Activated CD8-positive, alpha-beta T cell treated with anti-CD3 and anti-CD28 coated beads for 36 hours (primary cell): ENCODE measurements at places on chromosomes 6 and 20. TPM values are rescaled to one million over a fixed set of nuclear protein-coding genes. Genes with fewer than 3 reads are reported as not detected.

- DNase-seq: no peak
- no peaks in the 10 kb centered on the region for H3K4me1 ChIP-seq
- no peak overlapping the region for H3K4me3 ChIP-seq
- no peaks in the 10 kb centered on the region for H3K27me3 ChIP-seq
- no peaks in the 10 kb centered on the region for H3K36me3 ChIP-seq
- no peak overlapping the region for H3K27ac ChIP-seq
Observed at GRCh38 chr6:65461121-65461520, 245.9 kb downstream of the EYS start.

- H3K27ac ChIP-seq: no peak overlapping the region
- H3K4me3 ChIP-seq: no peak overlapping the region
- no peaks in the 10 kb centered on the region for H3K36me3 ChIP-seq
- H3K4me1 ChIP-seq: no peaks in the 10 kb centered on the region
Observed at GRCh38 chr6:27303613-27304272, 8.3 kb downstream of the POM121L2 start.

GRCh38 chr6:94389218-94389617 lies 969.9 kb upstream of the EPHA7 start:
- no peak for DNase-seq
- H3K27me3 ChIP-seq: no peaks in the 10 kb centered on the region
- H3K4me1 ChIP-seq: no peaks in the 10 kb centered on the region

GRCh38 chr6:45327956-45328522 lies at the start of gene RUNX2:
Gene RUNX2 (plus strand): TSS chr6:45328330. CDS start chr6:45328727, 397 bp downstream.
- peak; percentile 50 for DNase-seq
- H3K27ac ChIP-seq: peak within 1 kb of the TSS; percentile 89
- peak within 1 kb of the TSS; percentile 76 for H3K4me3 ChIP-seq
- peaks cover 81% of the 10 kb centered on the region for H3K4me1 ChIP-seq

DNA sequence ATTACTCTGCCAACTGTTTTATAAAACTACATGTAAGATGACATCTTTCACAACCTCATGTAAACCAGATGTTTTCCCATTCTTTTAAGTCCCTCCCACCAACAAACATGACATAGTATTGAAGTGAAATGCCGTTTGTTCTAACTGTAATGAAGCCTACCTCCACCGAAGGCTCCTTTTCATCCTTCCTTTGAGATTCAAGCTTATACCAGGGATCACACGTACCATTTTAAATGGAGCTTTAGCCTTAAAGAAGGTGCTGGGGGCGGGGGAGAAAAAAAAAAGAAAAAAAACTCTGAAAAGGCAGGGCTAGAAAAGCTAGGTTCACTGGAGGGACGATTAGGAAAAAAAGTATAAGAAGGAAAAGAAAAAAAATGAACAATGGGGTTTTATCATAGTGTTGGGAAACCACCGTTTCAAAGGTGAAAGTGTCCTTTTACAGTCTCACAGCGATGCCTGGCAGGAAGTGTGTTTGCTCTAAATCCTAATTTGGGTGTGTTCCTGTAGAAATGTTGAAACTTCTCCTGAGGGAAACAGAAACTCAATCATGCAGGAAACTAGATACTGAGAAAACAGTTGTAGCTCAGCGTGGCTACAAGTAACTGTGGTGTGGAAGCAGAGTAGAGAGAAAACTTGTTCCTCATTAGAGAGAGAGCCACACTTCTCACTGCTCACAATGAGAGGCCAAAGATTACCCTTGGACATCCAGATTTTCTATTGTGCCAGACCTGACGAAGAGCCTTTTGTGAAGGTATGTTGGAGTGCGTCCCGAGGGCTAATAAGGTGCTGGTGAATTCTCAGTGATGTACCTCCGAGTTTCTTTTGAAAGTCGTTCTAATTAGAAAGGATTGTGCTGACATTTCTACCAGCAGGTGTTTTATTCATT lies 37.6 kb upstream of the HINT3 start:
- DNase-seq: peak; percentile 67
- peak overlapping the region; percentile 97 for H3K27ac ChIP-seq
- H3K36me3 ChIP-seq: peaks cover 63% of the 10 kb centered on the region

GRCh38 chr20:10864076-10864672 lies 190.4 kb upstream of the JAG1 start:
- no peak for DNase-seq
- H3K27me3 ChIP-seq: no peaks in the 10 kb centered on the region
- no peak overlapping the region for H3K27ac ChIP-seq
- H3K36me3 ChIP-seq: no peaks in the 10 kb centered on the region
- H3K4me3 ChIP-seq: no peak overlapping the region

- no peaks in the 10 kb centered on the region for H3K4me1 ChIP-seq
- H3K27me3 ChIP-seq: no peaks in the 10 kb centered on the region
- no peaks in the 10 kb centered on the region for H3K36me3 ChIP-seq
- no peak overlapping the region for H3K4me3 ChIP-seq
- DNase-seq: no peak
Observed at GRCh38 chr20:55375920-55376319, 629.4 kb downstream of the CBLN4 start.

DNA sequence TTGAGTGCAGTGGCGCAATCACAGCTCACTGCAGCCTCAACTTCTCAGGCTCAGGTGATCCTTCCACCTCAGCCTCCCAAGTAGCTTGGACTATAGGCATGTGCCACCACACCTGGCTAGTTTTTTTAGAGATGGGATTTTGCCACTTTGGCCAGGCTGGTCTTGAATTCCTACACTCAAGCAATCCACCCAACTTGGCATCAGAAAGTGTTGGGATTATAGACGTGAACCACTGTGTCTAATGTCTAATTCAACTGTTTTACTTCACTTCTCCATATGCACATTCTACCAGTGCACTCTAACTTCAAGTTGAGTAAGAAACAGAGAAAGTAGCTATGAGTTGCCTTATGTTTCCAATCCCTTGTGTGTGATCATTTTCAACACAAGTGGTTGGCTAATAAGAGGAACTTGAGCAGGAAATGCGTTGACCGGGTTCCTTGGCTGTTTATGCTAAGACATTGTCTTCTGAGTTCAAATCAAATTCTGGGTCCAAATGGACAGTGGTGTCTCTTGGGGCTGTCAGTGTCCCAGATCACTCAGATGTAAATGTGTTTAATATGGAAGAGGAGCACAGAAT lies 23.9 kb downstream of the ZNF337 start:
- no peaks in the 10 kb centered on the region for H3K27me3 ChIP-seq
- H3K27ac ChIP-seq: no peak overlapping the region
- peaks cover 4% of the 10 kb centered on the region for H3K4me1 ChIP-seq
- no peak overlapping the region for H3K4me3 ChIP-seq
- H3K36me3 ChIP-seq: peaks cover 55% of the 10 kb centered on the region

GRCh38 chr6:151018911-151019782 lies 153.6 kb downstream of the MTHFD1L start:
- H3K36me3 ChIP-seq: peaks cover 54% of the 10 kb centered on the region
- no peaks in the 10 kb centered on the region for H3K27me3 ChIP-seq
- no peak overlapping the region for H3K27ac ChIP-seq
- no peak overlapping the region for H3K4me3 ChIP-seq
- no peak for DNase-seq

GRCh38 chr20:396619-397431 lies 11.3 kb upstream of the RBCK1 start:
- no peak overlapping the region for H3K4me3 ChIP-seq
- DNase-seq: no peak
- peaks cover 34% of the 10 kb centered on the region for H3K36me3 ChIP-seq
- peaks cover 11% of the 10 kb centered on the region for H3K4me1 ChIP-seq
- no peaks in the 10 kb centered on the region for H3K27me3 ChIP-seq
- no peak overlapping the region for H3K27ac ChIP-seq

Gene MYB
- total RNA-seq: 53.6 TPM

DNA sequence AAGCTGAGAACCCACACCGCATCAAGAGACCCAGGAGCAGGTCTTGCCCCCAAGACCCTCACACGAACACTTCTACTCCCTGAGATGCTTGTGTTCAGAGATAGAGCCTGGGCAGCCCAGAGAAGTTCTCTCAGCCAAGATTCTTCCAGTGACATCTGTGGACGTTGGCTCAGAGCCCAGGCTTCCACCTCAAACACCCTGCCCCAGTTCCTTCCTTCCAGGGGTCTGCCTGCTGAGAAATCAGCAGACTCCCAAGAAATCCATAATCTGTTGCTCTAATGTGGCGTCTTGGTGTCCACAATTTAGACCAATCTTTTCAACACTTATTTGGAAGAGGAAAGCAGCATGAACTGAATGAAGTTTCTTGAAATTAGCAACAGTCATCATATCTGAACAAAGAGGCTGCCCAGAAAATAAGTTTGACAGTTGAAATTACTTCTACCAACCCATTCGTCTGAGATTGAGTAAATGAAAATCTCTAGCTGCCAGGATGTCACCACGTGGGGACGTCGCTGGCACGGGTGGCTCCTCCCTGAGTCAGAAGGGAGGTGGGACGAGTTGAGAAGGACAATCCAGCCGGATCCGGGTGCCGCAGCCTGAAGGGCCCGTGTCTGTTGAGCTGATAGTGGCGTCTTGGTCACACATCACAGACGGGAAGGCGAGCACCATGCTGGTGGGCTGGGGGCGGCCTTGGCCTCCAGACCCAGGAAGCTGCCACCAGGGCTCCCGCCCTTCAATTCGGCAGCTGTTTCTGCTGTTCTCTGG lies 400.9 kb downstream of the TAF4 start:
- H3K4me3 ChIP-seq: no peak overlapping the region
- no peak overlapping the region for H3K27ac ChIP-seq
- H3K36me3 ChIP-seq: no peaks in the 10 kb centered on the region
- H3K4me1 ChIP-seq: no peaks in the 10 kb centered on the region
- no peak for DNase-seq

GRCh38 chr6:169813969-169814368 lies 62.5 kb downstream of the ERMARD start:
- DNase-seq: no peak
- no peak overlapping the region for H3K27ac ChIP-seq
- no peak overlapping the region for H3K4me3 ChIP-seq
- H3K27me3 ChIP-seq: peaks cover 37% of the 10 kb centered on the region
- H3K4me1 ChIP-seq: peaks cover 6% of the 10 kb centered on the region

Gene GRM1
- total RNA-seq: not detected

DNA sequence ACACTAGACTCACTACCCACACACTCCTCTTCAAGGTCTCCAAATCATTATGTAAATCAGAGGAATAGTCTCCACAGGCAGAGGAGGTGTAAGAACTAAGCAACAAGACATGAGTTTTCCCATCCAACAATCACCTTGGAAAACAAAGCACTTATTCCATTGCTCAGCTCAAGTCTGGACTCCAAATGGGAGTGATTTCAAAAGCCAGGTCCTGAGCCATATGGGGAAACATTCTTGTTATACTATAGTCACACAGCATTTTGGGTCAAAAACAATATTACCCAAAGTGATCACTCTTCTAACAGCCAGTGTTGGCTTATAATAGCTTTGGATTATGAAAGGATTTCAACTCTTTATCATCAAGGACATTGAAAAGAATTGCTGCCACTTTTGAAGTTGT lies 3.6 kb upstream of the PRPH2 start:
- H3K36me3 ChIP-seq: peaks cover 2% of the 10 kb centered on the region
- peaks cover 16% of the 10 kb centered on the region for H3K4me1 ChIP-seq
- no peaks in the 10 kb centered on the region for H3K27me3 ChIP-seq
- no peak for DNase-seq

GRCh38 chr6:148035806-148036390 lies 306.7 kb upstream of the SASH1 start:
- no peak for DNase-seq
- H3K4me3 ChIP-seq: no peak overlapping the region
- no peaks in the 10 kb centered on the region for H3K36me3 ChIP-seq
- no peak overlapping the region for H3K27ac ChIP-seq
- no peaks in the 10 kb centered on the region for H3K4me1 ChIP-seq

Gene VSX1
- not detected for total RNA-seq

DNA sequence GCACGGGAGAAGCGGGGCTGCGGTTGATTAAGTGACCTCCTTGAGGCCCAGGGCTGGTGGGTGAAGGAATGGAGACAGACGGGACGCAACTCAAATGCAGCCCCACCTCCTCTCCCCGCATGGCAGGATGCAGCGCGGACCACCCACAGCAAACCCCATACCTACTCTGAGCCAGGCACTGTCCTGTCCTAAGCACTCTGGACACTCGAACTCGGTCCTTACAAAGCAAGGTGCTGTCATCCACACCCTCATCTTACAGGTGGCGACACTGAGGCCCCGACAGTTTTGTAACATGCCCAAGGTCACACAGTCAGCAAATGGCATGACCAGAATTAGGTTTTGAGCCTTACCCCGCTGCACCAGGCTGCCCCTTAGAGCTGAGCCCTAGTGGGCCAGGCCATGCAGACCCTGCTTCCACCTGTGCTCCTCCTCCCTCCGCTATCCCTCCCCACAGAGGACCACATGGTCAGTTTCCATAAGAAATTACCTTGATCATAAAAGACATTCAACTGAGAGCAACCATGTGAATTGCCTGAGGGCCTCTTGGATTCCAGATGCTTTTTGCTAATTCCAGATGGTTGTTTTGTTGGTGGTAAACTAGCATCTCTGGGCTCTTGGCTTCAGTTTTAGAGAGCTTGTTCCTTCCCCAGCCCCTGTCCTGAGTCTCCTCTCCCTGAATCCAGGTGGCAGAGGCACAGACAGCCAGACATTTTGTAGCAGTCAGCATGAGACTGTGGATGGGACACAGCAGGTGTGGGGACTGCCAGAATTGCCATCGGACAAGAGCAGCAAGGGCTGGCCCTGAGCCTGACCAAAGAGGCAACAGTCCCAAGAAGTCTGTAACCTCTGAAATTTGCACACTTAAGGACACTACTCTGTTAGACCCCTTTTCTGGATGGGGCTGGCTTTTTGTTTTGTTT lies 171.9 kb upstream of the PMEPA1 start:
- H3K36me3 ChIP-seq: no peaks in the 10 kb centered on the region
- H3K4me1 ChIP-seq: no peaks in the 10 kb centered on the region
- H3K4me3 ChIP-seq: no peak overlapping the region
- no peak for DNase-seq
- H3K27ac ChIP-seq: no peak overlapping the region

Gene MYCT1
- not detected for total RNA-seq

Gene KCNK16
- not detected for total RNA-seq

Gene LTB
- total RNA-seq: 375 TPM

- no peaks in the 10 kb centered on the region for H3K27me3 ChIP-seq
- H3K4me1 ChIP-seq: no peaks in the 10 kb centered on the region
- DNase-seq: no peak
- no peak overlapping the region for H3K4me3 ChIP-seq
- no peaks in the 10 kb centered on the region for H3K36me3 ChIP-seq
Observed at GRCh38 chr6:132007474-132008190, 56.5 kb upstream of the CCN2 start.

Gene LZTS3
- total RNA-seq: 1.4 TPM

DNA sequence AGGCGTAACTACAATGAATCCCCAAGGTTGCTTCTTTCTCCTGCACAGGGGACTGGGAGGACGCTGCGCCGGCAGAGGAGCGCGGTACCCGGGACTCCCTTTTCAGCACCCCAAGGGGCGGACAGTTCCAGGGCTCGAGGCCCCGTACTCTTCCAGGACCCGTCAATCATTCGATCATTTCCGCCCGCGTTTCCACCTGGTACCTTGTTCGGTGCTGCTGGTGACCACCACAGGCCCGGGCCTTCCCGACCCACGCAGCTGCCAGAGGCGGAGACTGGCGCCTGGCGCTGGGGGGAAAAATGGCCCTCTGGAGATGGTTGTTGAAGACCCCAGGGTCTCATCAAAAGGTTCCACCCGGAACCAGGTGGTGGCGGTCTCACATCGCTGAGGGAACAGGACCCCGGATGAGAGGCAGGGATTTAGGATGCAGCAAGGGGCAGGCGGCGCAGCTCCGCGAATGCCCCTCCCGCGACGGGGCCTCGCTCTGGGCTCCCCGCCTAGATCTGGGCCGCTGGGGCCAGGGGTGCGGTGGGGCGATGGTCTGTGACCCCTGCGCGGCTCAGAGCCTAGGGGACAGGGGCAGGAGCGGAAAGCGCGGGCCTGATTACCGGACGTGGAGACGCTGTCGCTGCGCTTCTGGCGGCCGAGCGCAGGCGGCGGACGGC lies 744 bp downstream of the VSX1 start:
- H3K4me3 ChIP-seq: no peak overlapping the region
- DNase-seq: peak; percentile 63
- H3K36me3 ChIP-seq: no peaks in the 10 kb centered on the region
- peaks cover 20% of the 10 kb centered on the region for H3K4me1 ChIP-seq
